ENCODE measurements at places on chromosomes 6 and 20. TPM values are rescaled to one million over a fixed set of nuclear protein-coding genes. Genes with fewer than 3 reads are reported as not detected.

C6orf58 gene
- total RNA-seq, result not detected

SRMS gene
- total RNA-seq, result not detected

F13A1 gene
- not detected for total RNA-seq

GRCh38 chr20:25532971-25533391, 52.4 kb downstream of the NINL start:
- DNase-seq, result no peak

- DNase-seq, result no peak
Measured at GRCh38 chr20:11654766-11655165, 262.9 kb upstream of the BTBD3 start.

GRCh38 chr6:51737580-51738360, 349.6 kb downstream of the PKHD1 start:
- DNase-seq, result no peak

All from activated T-cell treated with anti-CD3 and anti-CD28 coated beads, Interleukin-2, amount 50 U/mL, for 72 hours (primary cell).